ENCODE measurements at places on chromosomes 6 and 20.

DNA sequence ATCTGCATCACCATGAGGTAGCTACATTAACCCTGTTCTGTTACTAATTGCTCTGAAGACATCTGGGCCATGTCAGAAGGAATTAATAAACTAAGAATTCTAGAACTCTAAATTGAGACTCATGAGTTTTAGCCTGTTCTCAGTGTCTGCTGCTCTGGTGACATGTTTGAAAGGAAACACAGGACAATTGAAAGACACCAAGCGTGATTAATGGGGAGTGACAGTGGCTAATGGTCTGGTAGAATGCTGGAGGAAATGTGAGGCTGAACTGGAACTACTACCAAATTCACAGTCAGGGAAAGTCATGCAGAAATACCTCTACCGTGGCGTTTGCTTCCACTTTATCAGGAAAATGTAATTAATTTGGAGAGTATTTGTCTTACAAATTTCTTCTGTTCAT, 140.0 kb downstream of the TBC1D7 start:
- DNase-seq: no peak

DNA sequence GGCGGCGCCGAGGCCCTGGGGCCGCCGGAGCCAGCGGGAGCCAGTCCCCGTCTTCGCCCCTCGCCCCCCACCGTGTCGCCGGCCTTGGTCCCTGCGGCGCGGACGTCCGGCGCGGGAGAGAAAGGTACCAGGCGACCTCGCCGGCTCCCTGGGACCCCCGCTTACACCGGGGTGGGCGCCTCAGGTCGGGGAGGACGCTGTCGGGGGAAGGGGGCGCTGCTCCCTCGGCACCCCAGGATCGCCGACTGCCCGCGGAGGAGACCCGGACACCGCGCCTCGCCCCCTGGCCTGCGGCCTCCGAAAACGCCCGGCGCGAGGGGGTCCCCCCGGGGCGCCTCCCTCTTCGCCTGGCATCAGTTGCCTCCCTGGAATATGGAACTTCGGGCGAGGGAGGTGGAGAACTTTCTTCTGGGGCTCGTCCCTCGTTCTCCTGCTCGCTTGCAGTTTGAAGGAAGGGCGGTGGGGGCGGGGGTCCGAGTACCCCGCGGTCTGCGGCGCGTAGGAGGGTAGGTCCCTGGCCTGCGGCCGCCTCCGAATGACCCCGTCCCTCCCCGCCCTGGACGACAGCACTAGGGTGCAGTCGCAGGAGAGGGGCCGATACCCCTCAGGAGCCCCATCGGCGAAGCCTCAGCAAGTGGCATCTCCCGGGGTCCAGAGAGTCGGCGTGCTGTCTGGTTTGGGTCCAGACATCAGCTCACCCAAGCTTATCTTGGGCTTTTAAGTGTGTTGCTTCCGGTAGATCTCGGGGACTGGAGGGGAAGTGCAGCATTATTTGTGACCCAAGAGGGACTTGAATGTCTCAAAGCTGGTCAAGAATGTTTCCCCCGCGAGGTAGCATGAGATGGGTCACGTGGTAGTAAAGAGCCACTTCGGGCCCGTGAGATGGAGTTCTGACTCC, 549 bp downstream of the ANKRD6 start:
- DNase-seq: no peak

GRCh38 chr6:15642276-15642675, 20.6 kb downstream of the DTNBP1 start:
- DNase-seq: no peak

GRCh38 chr6:130575557-130575956, 209.7 kb downstream of the TMEM200A start:
- no peak for DNase-seq

GRCh38 chr6:4585682-4586468, 190.3 kb upstream of the CDYL start:
- no peak for DNase-seq

- no peak for DNase-seq
Measured at GRCh38 chr6:81051952-81052351, 700.5 kb downstream of the TENT5A start.

DNA sequence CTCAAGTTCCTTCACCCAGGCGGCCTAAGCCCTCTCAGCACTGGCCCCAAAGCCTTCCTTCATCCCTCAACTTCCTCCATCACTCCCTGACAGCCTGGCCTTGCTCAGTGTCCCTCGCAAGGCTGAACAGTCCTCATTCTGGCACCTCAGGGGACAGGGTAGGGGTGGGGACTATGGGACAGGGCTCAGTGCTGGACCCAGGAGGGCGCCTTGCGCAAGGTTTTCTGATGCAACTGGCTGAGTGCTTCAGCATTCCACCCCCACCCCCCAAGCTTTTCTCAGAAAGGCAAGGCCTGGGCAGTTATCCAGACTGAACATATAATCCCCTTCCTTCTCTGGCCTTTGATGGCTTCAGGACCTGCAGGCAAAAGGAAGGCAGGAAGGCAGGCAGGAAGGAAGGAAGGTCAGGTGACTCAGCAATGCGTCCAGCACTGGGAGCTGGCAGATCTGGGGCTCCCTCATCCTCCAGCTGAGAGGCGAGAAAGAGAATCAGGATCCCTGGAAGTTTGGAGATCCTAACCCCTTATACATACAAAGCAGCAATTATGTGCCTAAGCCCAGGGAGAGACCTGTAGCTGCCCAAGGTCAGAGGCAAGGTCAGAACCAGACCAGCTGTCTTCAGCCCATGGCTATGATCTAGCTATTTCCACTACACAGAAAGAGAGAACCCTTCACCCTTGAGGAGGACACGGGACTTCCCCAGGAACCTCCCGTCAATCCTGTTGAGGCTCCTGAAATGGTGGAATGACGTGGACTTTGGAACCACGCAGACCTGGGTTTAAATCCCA, 8.6 kb upstream of the TRIB3 start:
- DNase-seq: no peak

GRCh38 chr6:37809197-37809543, 10.4 kb upstream of the ZFAND3 start:
- DNase-seq: no peak

DNA sequence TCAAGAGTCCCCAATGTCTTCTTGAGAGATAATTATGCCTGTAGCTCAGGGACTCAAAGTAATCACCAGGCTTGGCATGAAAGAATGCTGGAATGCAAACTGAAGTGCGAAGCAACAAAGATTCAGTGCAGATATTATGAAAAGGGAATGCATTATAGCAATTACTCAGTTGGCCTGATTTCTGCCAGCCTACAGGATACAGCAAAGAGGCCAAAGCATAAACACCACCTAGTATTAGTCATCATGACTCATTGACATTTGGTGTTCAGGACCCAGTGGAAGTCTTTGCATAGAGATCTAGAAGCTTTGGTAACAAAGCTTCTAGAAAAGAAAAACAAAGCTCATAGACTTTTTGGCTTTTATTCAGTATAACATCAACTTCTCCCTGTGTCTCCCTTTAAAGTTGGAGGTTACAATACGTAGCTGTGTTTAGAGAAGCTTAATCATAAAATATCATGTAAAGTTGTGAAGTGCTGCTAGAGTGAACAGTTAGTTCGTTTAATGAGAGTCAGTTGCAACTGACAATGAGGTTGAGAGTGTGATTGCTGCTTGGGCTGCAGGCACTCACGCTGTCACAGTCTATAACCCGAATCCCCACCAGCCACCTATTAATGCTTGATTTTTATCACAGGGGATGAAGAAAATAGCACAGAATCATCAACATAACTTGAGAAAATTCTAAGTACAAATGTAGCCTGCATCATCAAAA, 932.7 kb downstream of the TFAP2A start:
- no peak for DNase-seq

- DNase-seq: no peak
Measured at GRCh38 chr6:31531771-31532643, 3.2 kb downstream of the MCCD1 start.

DNA sequence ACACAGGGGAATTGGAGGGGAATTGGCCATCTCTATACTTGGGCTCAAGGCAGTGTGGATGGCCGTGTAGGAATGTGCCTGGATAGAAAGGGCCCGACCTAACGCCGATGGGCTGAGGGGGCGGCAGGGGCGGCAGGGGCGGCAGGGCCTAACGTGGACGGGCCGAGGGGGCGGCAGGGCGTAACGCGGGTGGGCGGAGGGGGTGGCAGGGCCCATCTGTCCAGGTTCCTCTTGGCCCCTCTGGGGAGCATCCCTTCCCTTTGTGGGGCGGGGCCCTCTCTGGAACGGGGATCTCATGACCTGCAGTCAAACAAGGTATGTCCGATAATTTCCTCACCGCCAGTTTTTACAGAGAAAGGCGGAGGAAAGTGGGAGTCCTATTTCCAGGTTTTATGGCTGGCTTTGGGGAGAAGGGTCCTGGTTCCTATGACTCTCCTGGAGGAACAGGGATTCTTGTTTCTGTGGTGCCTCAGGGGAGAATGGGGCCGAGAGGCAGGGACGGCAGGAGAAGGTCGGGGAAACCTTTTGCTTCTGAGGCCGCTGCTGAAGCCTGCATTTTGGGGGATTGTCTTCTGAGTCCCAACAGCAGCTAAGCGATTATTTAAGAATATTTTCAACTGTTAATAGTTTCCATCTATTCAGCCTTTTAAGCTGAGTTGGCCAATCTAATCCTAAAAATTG, 100.8 kb upstream of the FRMD1 start:
- no peak for DNase-seq

DNA sequence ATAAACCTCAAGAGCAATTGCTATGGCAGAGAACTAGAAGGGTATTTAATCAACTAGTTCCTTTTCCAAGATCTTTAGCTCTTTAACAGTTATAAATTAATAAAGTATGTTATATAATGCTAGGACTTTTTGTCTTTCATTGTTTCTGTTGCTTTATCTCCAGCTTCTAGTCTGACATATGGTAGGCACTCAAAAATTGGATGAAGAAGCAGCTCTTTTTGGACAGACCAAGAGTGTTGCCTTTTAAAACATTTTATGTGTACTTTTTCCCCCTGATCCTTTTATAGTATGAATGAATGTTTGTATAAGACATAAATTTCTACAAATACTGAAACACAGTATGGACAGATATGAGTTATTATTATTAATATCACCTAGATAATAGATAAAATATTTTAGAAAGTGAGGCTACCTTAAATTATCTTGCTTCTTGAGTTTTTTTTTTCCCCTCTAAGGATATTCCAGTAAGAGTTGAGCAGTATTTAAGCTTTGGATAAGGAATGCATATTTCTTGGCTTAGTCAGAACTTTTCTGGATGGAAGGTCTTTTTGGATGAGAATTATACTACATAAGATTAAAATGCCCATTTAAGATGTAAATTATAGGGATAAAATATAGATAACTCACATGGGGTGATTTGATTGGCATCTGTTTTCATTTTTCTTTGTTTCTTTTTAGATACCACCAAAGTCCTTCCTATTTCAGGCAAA, 16.6 kb downstream of the LAMA2 start:
- DNase-seq: no peak

Measured in stimulated activated CD8-positive, alpha-beta memory T cell treated with anti-CD3 and anti-CD28 coated beads, Interleukin-2, amount 100 ng/mL, for 48 hours (primary cell).